ENCODE measurements at places on chromosomes 3 and 15.

GRCh38 chr3:150722267-150722666 lies 18.5 kb upstream of the ERICH6 start:
- no peak for DNase-seq

- no peak for DNase-seq
Observed at GRCh38 chr3:14822670-14823390, 4.1 kb downstream of the FGD5 start.

DNA sequence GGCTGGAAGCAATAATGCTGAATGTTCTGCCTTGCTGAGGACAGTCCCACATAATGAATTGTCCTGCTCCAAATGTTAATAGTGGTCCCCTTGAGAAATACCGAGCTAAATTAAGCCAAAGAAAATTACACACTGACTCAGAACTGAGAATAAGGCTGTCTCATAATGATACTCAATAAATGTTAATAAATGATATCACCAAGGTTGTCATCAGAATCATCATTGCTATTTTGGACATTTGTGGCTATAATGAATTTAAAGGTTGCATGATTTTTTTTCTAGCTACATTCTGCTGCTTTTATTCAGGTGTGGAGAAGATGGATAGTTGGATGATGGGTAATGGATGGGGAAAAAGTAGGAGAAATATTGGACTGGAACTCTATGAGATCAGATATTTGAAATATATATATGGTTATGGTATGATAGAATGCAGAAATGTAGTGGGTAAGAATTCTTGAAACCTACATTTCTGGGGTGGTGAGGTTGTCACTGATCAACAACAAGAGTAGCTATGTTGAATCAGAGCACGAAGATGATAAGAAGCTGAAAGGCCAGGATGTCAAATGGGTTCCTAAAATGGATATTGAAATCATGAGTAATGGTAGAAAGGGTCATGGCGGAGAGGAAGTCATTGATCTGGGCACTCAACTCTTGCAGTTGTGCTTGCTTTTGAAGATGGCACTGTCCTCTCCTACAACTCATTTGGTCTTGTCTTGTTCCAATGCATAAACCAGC lies 12.8 kb downstream of the CHST2 start:
- DNase-seq, result no peak

DNA sequence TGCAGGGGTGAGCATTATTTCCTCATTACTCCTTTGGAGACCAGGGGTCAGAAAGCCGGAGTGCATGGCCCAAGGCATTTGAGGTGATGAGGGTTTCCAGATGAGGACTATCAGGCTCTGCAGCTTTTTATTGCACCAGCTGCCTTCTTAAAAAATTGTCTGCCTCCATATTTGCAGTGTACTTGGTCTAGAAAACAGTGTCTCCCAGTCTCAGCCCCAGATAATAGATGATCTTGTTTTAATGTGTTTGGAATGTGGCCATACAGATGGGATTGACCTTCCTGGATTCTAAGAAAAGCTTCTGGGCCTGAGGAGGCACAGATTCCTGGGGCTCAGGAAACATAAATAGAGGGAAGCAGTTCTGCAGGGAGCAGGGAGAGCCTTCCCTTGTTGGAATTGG lies 123.3 kb downstream of the GABRG3 start:
- DNase-seq, result no peak

GRCh38 chr15:29724026-29724425 lies 98.2 kb downstream of the TJP1 start:
- no peak for DNase-seq

DNA sequence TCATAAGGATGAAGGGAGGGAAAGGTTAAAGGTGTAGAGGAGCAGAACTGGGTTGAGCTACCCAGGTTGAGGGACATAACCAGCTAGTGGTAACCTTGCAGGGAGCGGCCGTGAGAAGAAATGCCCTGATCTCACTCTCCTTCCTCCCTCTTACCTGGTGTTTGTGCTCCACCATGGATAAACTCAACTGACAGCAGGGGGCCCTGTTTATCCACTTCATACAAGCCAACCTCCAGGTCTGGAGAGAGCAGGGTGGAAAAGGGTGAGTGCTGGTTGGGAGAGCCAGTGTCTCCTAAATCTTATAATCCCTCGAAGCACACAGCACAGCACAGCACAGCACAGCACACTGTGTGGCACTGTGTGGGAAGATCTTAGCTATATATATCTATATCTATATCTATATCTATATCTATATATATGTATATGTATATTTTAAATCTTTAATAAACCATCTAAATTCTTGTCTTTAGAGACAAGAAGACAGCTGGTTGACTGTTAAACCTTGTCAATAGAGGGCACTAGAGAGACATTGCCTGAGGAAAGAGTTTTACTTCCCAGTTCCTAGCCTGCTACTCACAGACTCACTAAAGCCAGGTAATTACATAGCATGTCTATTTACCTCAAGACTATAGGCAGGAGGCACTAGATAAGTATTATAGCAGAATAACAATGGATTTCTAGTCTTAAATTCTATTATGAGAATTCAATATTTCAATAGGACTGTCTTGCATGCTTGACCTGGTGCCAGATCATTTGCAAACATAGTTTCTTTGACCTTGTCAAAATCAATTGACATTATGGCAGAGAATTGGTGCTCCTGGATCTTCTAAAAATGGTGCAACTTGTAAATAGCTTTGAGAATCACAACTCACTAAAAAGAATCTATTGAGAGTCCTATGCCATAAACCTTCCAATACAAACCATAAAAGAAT lies 21.7 kb upstream of the FMN1 start:
- DNase-seq, result no peak

DNA sequence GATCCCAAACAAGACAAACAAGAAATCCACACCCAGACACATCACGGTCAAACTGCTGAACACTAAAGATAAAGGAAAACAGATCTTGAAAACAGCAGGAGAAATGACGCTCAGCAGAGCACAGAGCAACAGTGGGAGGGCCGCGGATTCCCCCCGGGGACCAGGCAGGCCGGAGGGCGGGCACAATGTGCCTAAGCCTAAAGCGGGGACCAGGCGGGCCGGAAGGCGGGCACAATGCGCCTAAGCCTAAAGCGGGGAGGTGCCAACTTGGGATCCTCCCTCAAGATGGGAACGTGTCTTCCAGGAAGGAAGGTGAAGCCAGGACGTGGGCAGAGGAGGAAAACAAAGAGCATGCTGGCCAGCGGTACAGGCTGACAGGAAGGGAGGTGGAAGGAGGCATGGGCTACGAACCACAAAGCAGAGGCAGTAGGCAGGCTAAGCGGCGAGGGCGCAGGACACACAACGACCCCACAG lies 31.1 kb downstream of the CYFIP1 start:
- DNase-seq, result no peak

Data from HuH-7.5 (cell line).